ENCODE measurements at places on chromosomes 3 and 15.

GRCh38 chr15:60526127-60526616 lies 47.2 kb upstream of the ICE2 start:
- peak; percentile 54 for DNase-seq

- no peak for DNase-seq
Observed at GRCh38 chr3:182375916-182376315, 417.4 kb upstream of the ATP11B start.

DNA sequence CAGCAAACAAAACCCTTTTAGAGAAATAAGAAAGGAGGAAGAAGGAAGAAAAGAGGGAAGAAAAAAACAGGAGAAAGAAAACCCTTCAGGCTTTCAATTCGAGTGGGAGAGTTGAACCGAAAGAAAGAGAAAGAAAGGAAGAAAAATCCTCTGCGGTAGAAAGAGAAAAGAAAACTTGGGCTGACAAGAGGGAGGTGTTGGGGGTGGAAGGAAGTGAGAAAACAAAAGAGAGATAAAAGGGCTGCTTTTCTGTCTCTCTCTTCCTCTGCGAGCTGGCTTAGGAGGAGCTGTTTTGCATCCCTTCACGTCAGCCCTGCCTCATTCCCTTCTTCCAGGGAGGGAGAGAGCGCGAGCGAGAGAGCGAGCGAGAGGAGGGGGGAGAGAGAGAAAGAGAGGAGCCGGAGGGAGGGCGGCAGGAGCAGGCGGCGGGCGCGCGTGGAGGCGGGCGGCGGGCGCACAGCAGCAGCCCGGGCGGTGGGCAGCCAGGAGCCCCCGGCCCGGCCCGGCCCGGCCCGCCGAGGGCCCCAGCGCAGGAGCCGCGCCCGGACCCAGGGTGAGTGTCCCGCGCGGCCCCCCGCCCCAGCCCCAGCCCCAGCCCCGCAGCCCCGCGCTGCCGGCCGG lies at the start of gene ZNF710:
ZNF710 (plus strand) TSS at position 263 of the 621 bp plus-strand sequence. CDS start 65,814 bp downstream, outside the sequence.
- peak; percentile 28 for DNase-seq

GRCh38 chr3:181940703-181941102 lies 229.0 kb downstream of the SOX2 start:
- no peak for DNase-seq

- no peak for DNase-seq
Observed at GRCh38 chr15:99361545-99362185, 110.4 kb downstream of the LRRC28 start.

- DNase-seq, result no peak
Observed at GRCh38 chr3:56238299-56238698, 230.0 kb downstream of the ERC2 start.

- no peak for DNase-seq
Observed at GRCh38 chr3:8980756-8981257, 17.5 kb upstream of the RAD18 start.

DNA sequence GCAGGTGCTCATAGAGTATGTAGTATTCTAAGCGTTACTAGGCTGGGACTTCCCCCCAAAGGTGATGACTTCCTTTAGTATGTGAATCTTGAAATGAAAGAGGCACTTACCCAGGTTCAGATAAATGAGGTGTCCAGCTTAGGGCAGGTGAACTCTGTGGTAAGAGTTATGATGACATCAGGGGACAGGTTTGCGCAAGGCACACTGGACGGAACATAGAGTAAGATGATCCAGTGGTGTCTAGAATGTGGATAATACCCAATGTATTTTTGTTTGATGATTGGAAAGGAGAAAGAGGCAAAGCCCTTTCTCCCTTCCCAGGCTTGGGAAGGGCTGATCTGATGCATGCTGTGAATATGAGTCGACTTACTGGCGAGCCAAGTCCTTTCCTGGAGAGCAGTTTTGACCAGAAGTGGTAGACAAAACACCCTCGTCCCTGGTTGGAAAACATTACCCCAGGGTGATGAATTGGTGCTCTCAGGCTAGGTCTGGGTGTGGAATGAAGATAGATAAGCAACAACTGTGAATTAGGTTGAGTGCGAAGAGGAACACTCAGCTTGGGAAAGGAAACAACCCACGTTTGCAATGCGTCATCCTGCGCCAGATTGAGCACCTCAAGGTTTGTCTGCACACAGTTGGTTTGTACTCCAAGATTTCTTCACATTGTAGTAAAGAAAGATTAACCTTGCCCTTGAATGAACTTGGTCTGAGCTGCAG lies 124.2 kb downstream of the GHSR start:
- DNase-seq, result no peak

All from CD4-positive, alpha-beta T cell treated with Interleukin-4 for 4 hours (primary cell).